ENCODE measurements at places on chromosomes 6 and 20. TPM values are rescaled to one million over a fixed set of nuclear protein-coding genes. Genes with fewer than 3 reads are reported as not detected.

DNA sequence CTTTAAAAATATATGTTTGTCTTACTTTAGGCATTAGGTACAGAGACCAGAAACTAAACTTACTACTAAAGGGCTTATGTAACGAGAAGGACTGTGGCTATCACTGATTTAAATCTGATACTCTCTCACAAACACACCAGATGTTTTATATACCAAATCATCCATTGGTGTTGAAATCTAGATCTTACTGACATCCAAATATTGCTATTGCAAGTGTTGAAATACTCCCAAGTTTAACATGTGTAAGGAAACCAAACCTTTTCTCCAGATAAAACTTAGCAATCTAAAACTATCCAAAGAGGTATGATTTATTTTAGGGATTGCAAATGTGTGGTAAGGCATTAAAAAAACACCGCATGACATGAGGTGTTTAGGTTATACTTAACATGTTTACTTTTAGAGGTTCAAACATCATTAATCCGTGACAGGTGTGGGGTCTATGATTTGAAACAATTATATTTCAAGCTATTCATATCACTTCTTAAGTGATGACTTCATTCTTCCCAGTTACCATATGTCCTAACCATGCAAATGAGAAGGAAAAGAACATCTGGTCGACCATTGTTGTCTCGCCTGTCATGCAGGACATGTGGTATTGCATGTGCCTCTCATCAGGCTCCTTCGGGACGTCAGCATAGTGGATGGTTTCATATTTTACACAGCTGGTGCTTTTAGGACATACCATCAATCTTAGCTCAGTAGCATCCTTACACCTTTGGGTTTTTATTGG, 168.3 kb upstream of the SPACA1 start:
- no peak for DNase-seq

DNA sequence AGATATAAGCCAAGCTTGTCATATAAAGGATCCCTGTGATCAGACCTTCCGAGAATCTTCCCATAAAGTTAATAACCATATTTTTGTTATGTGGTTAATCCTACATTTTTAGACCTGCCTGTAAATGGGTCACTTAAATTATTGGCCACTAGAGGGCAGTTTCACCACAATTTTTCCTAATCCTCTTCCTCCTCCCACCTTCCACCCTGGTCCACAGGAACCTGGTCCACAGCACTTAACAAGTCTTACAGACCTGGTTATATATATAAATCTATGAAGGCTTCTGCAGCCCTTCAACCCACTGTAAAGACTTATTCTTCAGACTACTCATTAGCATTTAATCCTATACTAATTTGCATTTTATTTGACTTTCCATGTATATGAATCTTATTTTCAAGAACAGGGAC, 28.3 kb downstream of the MRS2 start:
- DNase-seq = no peak

DNA sequence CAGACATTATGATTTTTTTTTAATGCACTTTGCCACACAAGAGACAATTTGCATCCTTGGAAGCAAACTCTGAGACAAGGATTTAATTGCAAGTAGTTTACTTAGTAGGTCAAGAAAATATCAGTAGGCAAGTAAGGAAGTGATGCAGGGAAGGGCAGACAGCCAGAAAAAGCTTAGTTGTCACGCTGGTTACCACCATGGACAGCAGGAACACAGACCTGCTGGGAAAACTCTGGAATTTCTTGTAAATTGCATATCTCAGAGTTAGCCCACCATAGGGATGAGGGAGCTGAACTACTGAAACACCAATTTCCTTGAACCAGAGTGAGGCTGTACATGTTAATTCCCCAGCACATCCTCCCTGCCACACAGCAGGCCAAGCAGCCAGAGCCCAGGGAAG, 92.7 kb downstream of the L3MBTL3 start:
- no peak for DNase-seq

GRCh38 chr6:52754443-52754842, 8.8 kb downstream of the GSTA2 start:
- DNase-seq = no peak

- DNase-seq = no peak
These were observed 69.3 kb upstream of the IER3 start for GRCh38 chr6:30813631-30814145.

DNA sequence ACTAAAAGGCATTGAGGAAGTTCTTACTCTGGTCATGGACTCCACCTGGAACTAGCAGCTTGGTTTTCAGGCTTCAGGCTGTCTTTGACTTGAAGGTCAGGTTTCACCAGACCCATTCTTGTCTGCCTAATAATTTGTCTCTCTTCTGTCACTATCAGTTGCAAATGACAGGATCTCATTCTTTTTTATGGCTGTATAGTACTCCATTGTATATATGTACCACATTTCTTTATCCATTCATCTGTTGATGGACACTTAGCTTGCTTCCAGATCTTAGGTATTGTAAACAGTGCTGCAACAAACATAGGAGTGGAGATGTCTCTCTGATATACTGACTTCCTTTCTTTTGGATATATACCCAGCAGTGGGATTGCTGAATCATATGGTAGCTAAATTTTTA, 73.1 kb upstream of the SYNCRIP start:
- no peak for DNase-seq

DNA sequence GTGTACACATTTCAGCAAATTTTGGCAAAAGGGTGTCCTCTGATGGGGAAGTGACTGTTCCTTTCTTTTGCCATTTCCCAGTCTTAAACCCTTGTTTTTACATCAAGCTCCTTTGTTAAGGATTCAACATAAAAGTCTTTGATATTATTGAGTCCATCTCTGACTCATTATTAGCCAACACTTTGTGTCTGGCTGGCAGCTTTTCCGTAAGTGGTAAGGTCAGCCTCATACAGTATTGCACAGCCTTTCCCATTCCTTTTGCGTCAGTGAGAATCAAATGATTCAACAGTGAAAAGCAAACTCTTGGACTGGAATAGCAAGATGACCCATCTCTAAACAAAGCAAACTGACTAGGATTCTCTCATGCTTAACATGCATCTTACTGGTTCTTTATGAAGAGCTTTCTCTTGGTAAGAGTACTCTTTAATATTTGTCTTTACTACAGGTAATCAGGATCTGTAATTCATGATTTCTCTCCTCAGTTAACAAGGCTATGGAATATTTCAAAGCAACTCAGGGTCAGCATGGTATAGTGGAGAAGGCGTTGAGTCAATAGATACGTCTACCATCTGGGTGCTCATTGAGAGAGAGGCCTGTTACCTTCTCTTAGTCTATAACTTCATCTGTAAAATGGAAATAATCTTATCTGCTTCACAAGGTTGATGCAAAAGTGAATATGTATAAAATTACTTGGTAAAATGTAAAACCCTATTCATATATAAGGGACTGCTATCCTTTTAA, 183.6 kb downstream of the PRL start:
- no peak for DNase-seq

- no peak for DNase-seq
These were observed 18.9 kb upstream of the ADGRF5 start for GRCh38 chr6:46940433-46941226.

The GMDS gene
- polyA plus RNA-seq = 60.1 TPM

The BPIFA2 gene
- polyA plus RNA-seq = not detected

The SIRPG gene
- not detected for polyA plus RNA-seq

The LY86 gene
- 1.1 TPM for polyA plus RNA-seq

The TINAG gene
- 37.3 TPM for polyA plus RNA-seq

DNA sequence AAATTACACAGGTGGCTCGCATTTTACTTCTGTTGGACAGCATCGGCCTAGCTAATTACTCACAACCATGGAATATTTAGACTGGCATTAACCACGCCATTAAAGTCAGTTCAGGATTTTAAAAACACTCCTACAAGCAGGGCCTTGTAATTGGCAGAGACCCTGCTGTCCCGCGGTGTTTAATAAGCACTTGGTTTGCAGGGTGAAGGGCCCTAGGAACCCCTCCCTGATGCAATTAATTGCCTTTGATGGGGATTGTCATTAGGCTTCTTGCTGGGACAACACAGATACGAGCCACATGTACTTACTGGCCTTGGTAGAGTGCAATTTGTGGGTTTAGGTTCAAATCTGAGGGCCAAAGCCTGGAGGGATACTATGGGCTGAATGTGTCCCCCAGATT, 7.8 kb upstream of the VSTM2L start:
- no peak for DNase-seq

The RHAG gene
- 0.96 TPM for polyA plus RNA-seq

The FRK gene
- polyA plus RNA-seq = 5.8 TPM

DNA sequence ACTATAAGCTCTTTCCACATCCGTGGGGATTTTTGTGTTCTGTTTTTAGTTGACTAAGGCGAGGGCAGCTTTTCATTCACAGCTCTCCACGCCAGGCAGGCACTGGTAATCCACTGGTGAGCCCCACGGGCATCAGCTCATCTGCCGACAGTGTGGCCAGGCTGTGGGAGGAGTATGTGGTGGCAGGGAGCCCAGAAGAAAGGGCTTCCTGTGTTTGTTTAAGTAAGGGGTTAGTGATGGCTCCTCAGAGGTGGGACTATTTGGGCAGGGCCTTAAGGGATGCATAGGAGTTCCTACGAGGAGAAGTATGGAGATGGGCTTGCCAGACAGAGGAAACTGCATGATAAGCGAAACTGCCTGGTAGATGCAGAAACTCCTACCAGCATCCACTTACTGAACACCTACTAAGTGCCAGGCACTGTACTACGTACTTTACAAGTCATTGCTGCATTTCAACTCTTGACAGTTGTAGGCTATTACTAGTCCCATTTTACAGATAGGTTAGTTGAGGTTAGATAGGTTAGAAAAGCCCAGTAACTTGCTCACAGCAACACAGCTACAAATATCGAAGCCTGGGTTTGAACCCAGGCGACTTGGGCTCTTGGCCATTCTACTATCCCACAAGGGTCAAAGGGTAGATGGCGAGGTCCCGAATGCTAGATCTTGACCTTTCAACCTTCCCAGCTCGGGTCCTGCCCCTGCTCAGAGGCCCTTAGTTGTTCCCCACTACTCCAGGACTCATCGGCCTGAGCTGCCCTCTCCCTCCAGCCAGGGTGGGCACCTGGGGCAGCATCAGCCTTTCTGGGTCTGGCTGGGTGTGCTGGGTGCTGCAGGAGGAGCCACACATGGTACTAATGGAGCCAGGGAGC, 55.1 kb downstream of the CEBPB start:
- no peak for DNase-seq

The MATN4 gene
- polyA plus RNA-seq = 0.25 TPM

GRCh38 chr6:1240766-1241318, 71.1 kb upstream of the FOXQ1 start:
- DNase-seq = no peak

The PDE7B gene
- 8.0 TPM for polyA plus RNA-seq

DNA sequence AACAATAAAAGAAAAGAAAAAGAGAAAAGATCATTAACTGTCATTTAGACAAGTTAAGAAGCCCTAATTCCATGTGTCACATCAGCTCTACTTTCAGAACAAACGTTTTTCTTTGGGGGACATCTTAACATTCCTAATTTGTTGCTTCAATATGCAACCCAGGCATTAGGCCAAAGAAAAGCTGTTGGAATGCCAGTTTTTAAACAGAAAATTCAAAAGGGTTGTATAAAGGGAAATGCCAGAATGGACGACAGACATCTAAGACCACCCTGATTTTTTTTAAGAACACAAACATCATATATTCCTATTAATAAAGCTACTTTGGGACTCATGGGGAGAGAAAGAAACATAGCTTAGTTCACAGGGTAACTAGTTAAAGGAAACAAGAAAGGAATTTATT, 315.0 kb downstream of the GMDS start:
- DNase-seq = no peak

GRCh38 chr6:88378639-88379038, 212.5 kb upstream of the CNR1 start:
- no peak for DNase-seq

- DNase-seq = no peak
These were observed 42.1 kb upstream of the SYNCRIP start for GRCh38 chr6:85684809-85685171.

DNA sequence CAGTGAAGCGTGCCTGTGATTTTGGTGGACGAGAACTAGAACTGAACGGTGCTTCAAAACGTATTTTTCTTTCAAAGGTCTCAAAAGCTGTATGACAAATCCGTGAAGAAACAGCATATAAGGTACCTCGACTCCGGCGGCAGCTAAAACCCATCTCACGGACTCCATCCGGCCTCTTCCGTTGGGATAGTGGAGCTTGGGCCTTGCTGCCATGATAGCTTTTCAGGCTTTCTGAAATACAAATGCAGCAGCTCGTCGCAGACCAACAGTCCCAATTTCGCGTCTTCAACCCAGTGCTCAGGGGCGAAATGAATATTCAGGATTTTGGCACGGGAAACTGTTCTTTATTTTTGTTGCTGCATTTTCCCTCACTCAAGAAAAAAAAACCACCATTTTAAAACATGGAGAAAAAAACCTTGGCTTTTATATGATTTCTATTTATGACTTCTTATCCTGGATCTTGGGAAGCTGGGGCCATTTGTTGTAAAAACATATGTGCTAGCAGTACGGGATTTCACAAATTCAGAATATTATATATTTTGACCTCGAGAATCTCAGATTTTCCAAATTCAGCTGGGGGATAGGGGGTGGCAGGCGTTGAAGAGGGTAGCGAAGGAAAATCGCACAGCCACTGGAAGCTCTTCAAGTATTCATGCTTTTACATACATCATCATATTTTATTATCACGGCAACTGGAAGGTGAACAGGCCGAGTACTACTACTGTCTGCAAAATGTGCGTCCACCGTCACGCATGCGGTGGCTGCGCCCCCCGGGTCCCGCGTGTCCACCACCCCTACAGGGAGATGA, 849 bp downstream of the GSTA4 start:
- peak; percentile 55 for DNase-seq

The GSTA1 gene
- polyA plus RNA-seq = 0.85 TPM

GRCh38 chr20:34515484-34516246, 557 bp upstream of the DYNLRB1 start:
- DNase-seq = peak; percentile 58

The TRIM40 gene
- not detected for polyA plus RNA-seq

- no peak for DNase-seq
These were observed 23.0 kb downstream of the IL17F start for GRCh38 chr6:52221302-52221701.

DNA sequence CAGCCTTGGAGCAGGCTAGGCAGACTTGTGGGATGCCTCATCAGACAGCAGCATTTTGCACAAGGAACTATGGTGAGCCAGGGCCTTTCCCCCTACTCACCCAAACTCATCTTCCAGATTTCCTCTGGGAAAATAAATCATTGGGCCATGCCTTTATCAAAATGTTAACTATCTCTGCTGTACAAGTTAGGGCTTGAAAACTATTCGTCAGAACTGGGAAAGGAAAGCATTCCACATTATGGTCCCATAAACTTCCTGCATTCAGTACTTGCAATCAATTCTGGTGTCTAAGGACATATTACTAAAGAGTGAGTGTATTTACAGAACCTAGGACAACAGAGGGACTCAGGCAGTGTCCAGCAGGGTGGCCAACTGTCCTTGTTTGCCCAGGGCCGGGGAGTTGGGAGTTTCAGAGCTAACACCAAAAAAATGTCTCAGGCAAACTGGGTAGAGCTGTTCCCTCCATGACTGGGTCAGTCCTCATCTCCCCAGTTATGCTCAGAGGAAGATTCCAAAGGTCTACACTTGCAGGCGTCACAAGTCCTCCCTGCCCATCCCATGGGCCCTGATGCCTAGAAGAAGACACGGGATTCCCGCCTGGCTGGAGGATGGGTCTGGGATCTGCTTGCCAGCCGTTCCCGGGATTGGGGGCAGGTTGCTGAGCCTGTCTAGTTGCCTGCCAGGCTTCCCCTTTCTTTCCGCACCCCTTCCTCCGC, 72.2 kb downstream of the SLC22A3 start:
- no peak for DNase-seq

Measured in left kidney (tissue), 8 donors.